ENCODE measurements at places on chromosomes 6 and 20. TPM values are rescaled to one million over a fixed set of nuclear protein-coding genes. Genes with fewer than 3 reads are reported as not detected.
A peak's percentile ranks its signal among the peaks of the same experiment; 100 is the strongest.

DNA sequence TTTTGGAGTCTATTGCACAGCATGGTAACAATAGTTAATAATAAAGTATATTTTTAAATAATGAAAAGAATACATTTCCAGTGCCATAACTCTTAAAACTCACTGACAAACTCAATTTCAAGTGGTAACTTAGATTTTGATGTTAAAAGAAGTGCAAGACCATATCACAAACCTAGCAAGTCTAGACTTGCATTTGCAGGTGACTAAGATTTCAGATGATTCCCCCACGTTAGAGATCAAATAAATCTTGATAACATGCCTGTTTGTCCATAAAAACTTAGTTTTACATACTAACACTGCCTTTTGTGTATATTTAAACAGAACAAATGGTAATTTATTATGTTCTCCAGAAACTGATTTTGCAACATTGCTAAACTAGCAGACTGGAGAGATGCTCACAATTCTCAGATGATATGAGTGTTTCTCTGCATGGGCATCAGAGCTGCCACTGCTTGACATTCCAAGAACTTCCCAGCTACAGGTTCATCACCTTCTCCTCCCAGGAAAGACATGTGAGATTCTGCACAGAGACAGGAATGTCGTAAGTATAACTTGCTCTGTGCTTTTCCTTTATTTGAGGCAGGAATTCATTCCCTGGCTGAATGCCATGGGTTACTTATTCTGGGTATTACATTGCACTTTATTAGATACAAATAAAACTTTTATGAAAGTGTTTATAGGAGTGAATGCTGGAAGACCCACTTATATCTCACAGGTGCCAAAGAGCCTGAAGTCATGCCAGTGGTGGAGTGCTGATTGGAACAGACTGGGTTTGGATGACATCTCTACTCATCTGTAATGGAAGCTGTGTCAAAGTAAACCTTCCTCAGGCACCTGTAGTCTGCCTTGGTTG is 160.2 kb upstream of the FOXA2 start:
- DNase-seq = no peak
- H3K27ac ChIP-seq = no peak overlapping the region
- H3K4me3 ChIP-seq = no peak overlapping the region
- no peaks in the 10 kb centered on the region for H3K36me3 ChIP-seq
- no peaks in the 10 kb centered on the region for H3K27me3 ChIP-seq

GRCh38 chr20:33704197-33704924 is 15.7 kb downstream of the PXMP4 start:
- H3K27me3 ChIP-seq = no peaks in the 10 kb centered on the region
- no peak overlapping the region for H3K27ac ChIP-seq
- H3K36me3 ChIP-seq = peaks cover 6% of the 10 kb centered on the region
- H3K4me1 ChIP-seq = no peaks in the 10 kb centered on the region
- H3K4me3 ChIP-seq = no peak overlapping the region

Gene TNXB
- total RNA-seq = 493 TPM

DNA sequence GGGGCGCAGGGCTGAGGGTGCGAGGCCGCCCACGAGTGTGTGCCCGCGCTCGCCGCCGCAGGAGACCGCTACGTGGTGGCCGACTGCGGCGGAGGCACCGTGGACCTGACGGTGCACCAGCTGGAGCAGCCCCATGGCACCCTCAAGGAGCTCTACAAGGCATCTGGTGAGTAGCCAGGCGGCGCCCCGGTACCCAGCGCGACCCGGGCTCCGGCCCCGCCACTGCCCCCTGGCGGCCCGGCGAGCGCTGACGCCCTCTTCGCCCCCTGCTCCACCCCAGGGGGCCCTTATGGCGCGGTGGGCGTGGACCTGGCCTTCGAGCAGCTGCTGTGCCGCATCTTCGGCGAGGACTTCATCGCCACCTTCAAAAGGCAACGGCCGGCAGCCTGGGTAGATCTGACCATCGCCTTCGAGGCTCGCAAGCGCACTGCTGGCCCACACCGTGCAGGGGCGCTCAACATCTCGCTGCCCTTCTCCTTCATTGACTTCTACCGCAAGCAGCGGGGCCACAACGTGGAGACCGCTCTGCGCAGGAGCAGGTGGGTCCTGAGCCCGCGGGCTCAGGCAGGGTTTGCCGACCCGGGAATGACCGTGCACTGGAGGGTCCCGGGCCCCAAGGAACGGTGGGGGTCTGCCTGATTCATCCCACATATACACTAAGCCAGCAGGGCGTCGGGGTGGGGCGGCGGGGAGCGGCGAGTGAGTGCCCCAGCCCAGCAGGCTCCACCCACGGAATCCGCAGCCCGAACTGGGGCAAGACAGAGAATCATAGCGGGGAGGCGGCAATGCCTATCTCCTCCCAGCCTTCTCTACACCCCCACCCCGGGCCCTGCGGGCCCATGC is 17.4 kb downstream of the HSPA12B start:
- H3K27me3 ChIP-seq = no peaks in the 10 kb centered on the region
- peaks cover 3% of the 10 kb centered on the region for H3K4me1 ChIP-seq
- no peak for DNase-seq
- H3K27ac ChIP-seq = no peak overlapping the region

DNA sequence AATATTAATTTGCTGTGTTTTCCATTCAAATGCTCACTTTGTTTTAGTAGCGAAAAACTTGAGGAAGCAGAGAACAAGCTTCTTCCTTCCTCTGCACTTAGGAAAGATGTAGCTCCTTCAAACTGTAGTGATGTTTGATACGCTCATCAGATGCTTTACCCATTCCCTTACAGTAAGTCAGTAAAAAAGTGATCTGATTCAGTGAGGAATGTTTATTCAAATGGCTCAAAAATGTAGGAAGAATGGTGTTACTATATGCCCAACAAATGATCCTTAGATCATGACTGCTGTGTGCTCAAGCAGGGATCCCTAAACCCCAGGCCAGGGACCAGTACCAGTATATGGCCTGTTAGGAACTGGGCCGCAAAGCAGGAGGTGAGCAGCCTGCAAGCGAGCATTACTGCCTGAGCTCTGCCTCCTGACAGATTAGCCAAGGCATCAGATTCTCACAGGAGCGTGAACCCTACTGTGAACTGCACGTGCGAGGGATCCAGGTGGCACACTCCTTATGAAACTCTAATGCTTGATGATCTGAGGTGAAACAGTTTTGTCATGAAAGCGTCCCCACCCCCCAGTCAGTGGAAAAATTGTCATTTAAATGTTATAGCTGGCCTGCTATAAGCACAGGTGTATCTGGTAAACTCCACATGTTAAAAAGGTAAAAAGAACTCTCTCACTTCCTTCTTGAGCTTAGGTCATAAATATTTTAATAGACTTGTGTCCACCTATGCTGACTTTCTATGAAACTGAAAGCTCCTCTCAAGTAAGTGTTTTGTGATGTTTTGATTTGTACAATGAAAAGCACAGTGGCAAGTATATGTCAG is 187.2 kb downstream of the FOXC1 start:
- DNase-seq = no peak
- no peak overlapping the region for H3K4me3 ChIP-seq
- no peaks in the 10 kb centered on the region for H3K36me3 ChIP-seq
- H3K4me1 ChIP-seq = no peaks in the 10 kb centered on the region

GRCh38 chr20:58905236-58905635 is 52.7 kb downstream of the GNAS start:
- no peak for DNase-seq
- peaks cover 15% of the 10 kb centered on the region for H3K4me1 ChIP-seq
- no peaks in the 10 kb centered on the region for H3K27me3 ChIP-seq
- no peak overlapping the region for H3K4me3 ChIP-seq
- peak overlapping the region; percentile 92 for H3K27ac ChIP-seq

- no peaks in the 10 kb centered on the region for H3K27me3 ChIP-seq
- no peak overlapping the region for H3K4me3 ChIP-seq
- DNase-seq = no peak
- H3K36me3 ChIP-seq = no peaks in the 10 kb centered on the region
- no peaks in the 10 kb centered on the region for H3K4me1 ChIP-seq
- H3K27ac ChIP-seq = no peak overlapping the region
These were observed 83.9 kb downstream of the DLL1 start for GRCh38 chr6:170206851-170207431.

GRCh38 chr20:62515280-62515679 is 39.5 kb upstream of the GATA5 start:
- no peak for DNase-seq
- no peaks in the 10 kb centered on the region for H3K4me1 ChIP-seq
- no peaks in the 10 kb centered on the region for H3K27me3 ChIP-seq
- H3K4me3 ChIP-seq = no peak overlapping the region

DNA sequence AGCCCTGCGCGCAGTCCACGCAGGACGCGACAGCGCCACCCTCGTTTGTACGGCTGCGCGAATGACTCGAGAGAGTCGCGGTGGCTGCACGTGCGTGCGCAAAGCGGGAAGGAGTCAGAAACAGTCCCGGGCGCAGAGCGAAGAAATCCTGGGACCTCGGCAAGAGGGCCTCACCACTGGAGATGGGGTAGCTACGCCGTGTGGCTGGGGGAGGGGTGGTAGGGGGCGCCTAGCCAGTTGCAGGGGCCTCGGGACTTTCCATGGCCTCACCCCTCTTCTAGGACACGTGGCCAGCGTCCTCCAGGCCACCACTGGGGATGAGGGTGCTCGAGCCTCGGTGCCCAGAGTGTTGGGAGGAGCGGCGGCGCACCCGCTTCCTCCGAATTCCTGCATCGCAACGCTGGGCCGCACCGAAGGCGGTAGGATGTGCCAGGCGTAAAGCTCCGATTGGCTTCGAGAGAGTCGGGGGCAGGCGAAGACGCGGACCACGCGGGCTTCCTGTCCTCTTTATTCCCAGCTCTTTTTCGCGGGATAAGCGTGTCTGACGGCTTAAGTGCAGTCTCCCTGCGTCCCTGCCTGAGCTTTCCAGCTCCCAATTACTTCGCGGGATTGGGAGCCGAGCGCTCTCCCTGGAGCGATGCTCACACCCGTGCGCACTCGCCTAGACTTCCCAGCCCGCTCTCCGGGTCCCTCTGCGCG is 38.7 kb downstream of the NCR2 start:
- H3K27me3 ChIP-seq = peaks cover 29% of the 10 kb centered on the region
- H3K4me1 ChIP-seq = peaks cover 9% of the 10 kb centered on the region
- H3K27ac ChIP-seq = no peak overlapping the region

DNA sequence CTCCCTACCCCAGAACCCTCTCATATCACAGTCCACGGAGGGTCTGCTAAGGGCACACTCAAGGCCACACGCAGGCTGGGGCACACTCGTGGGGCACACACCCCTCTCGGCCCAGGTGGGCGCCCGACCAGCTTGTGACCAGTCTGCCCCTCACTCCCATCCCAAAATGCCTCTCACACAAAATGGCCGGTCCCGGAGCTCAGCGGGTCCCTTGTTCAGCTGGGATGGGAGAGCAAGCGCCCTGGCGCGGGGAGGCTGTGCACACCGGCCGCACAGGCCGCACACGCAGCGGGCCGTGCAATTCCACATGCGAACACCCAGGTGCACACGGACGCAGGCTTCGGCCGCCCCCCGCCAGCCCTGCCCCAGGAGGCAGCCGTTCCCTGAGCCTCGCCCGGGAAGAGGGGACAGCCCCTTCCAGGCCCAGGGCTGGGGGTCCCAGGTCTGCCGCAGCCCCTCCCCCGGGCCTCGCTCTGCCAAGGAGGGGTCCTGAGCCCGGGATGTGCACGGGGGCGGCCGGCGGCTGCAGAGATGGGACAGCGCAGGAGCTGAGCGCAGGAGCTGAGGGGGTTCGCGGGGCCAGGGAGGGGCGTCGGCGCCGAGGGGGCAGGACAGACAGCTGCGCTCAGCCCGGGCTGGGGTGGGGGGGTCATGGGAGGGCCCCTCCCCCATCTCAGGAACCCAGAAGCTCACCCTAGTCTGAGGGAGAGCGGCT is 1.3 kb downstream of the KCNQ2 start:
- no peak for DNase-seq
- H3K4me3 ChIP-seq = no peak overlapping the region
- no peaks in the 10 kb centered on the region for H3K36me3 ChIP-seq
- no peaks in the 10 kb centered on the region for H3K4me1 ChIP-seq
- H3K27me3 ChIP-seq = peaks cover 16% of the 10 kb centered on the region

DNA sequence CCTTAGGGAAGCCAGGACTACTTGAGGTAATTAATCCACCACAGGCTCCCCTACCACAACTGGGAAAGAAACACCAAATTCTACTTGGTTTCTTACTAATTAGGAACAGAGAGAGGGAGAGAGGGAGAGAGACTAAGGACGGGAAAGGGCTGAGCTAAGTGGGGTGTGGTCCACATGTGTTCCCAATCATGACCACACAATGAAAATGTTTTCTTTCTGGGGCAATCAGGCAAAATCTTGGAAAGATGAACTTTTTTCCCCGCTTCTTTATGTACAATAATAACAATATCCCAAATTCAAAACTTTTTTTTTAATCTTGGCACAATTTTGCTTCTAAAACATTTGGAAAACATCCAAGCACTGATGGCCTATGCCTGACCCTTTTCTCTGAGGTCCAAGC is 734.4 kb downstream of the MAFB start:
- H3K4me3 ChIP-seq = no peak overlapping the region
- no peaks in the 10 kb centered on the region for H3K4me1 ChIP-seq

Gene GPR63
- total RNA-seq = 0.85 TPM

Gene BPIFA2
- total RNA-seq = not detected

Gene SLC35D3
- not detected for total RNA-seq

- no peak overlapping the region for H3K4me3 ChIP-seq
- no peaks in the 10 kb centered on the region for H3K4me1 ChIP-seq
- no peak for DNase-seq
- H3K27ac ChIP-seq = no peak overlapping the region
- no peaks in the 10 kb centered on the region for H3K27me3 ChIP-seq
These were observed 39.9 kb downstream of the FOXA2 start for GRCh38 chr20:22544462-22544861.

GRCh38 chr6:44925100-44925739 is 402.9 kb upstream of the RUNX2 start:
- no peak for DNase-seq
- no peaks in the 10 kb centered on the region for H3K4me1 ChIP-seq
- no peaks in the 10 kb centered on the region for H3K36me3 ChIP-seq
- H3K27ac ChIP-seq = no peak overlapping the region
- H3K4me3 ChIP-seq = no peak overlapping the region

DNA sequence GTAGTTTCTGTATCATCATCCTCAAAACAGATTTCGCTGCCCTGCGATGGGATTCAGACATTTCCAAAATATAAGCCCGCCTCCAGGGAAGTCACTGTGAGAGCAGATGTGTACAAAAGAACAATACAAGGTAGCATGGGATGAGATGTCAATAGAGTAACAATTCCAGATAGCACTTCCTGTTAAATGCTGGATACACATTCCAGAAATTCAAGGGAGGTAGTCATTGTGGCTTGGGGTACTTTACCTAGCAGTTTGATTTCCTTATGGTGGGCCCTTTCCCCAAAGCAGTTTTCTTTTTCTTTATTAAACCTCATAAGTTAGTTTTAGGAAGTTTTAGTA is 2.5 kb downstream of the RNF217 start:
- peaks cover 34% of the 10 kb centered on the region for H3K4me1 ChIP-seq
- no peaks in the 10 kb centered on the region for H3K36me3 ChIP-seq
- no peaks in the 10 kb centered on the region for H3K27me3 ChIP-seq
- peak overlapping the region; percentile 87 for H3K4me3 ChIP-seq
- no peak for DNase-seq

Gene CRIP3
- not detected for total RNA-seq

GRCh38 chr6:144344646-144345045 is 59.5 kb downstream of the UTRN start:
- H3K4me1 ChIP-seq = peaks cover 26% of the 10 kb centered on the region
- peak overlapping the region; percentile 42 for H3K27ac ChIP-seq
- H3K4me3 ChIP-seq = peak overlapping the region; percentile 29
- no peak for DNase-seq

Gene THEMIS
- total RNA-seq = not detected

Gene CYP39A1
- 1.4 TPM for total RNA-seq

- peaks cover 7% of the 10 kb centered on the region for H3K4me1 ChIP-seq
- DNase-seq = no peak
- H3K27me3 ChIP-seq = no peaks in the 10 kb centered on the region
- no peak overlapping the region for H3K4me3 ChIP-seq
- H3K36me3 ChIP-seq = no peaks in the 10 kb centered on the region
- no peak overlapping the region for H3K27ac ChIP-seq
These were observed 3.0 kb upstream of the VEGFA start for GRCh38 chr6:43766964-43767461.

All from ascending aorta (tissue), 2 donors.